Hepatocyte (in vitro differentiated cells): ENCODE measurements at places on chromosomes 3 and 15. TPM values are rescaled to one million over a fixed set of nuclear protein-coding genes. Genes with fewer than 3 reads are reported as not detected.
A peak's percentile ranks its signal among the peaks of the same experiment; 100 is the strongest.

Gene TLR9
- not detected in 2 replicates for total RNA-seq

Gene WWTR1
- 54.7 and 55.8 TPM in 2 replicates for total RNA-seq

Gene PLOD2
- 148 and 155 TPM in 2 replicates for total RNA-seq

Gene ROPN1
- not detected in 2 replicates for total RNA-seq

Gene OXSR1
- total RNA-seq: 30.7 TPM in 2 replicates

Gene GHSR
- not detected in 2 replicates for total RNA-seq

Gene DAZL
- 0.33 TPM in 1 of 2 replicates, not detected in the other for total RNA-seq

Gene RABL3
- total RNA-seq: 12.7 and 21.4 TPM in 2 replicates

Gene FETUB
- 5.7 and 7.2 TPM in 2 replicates for total RNA-seq

Gene ZNF80
- not detected in 2 replicates for total RNA-seq

Gene C2CD4A
- 0.12 and 0.13 TPM in 2 replicates for total RNA-seq

Gene ISLR
- 31.4 and 36.4 TPM in 2 replicates for total RNA-seq

Gene AADACL2
- 0.10 and 0.24 TPM in 2 replicates for total RNA-seq

DNA sequence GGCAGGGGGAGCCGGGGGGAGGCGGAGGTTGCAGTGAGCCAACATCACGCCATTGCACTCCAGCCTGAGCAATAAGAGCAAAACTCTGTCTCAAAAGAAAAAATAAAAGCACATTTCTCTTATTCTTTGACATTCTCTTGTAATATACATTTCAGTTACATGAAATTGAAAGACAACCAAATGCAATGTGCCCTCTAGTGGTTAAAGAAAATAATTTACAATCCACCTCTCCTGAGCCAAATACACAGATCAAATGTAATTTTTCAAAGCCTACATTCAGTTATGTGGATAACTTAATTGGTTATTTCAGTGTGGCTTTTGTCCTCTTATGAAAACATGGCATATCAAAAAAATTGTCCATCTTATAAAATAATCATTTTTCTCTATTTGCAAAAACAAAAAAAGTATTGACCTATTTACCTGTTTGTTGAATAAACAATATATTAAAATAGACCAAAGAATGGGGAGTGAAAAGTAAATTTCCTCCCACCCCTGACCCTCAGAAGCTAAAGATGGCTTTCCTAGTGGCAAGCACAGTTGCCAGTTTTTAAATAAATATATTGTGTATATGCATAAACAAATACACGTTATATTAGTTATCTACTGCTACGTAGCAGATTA lies 14.2 kb upstream of the U2SURP start:
- DNase-seq: peak; percentile 51

DNA sequence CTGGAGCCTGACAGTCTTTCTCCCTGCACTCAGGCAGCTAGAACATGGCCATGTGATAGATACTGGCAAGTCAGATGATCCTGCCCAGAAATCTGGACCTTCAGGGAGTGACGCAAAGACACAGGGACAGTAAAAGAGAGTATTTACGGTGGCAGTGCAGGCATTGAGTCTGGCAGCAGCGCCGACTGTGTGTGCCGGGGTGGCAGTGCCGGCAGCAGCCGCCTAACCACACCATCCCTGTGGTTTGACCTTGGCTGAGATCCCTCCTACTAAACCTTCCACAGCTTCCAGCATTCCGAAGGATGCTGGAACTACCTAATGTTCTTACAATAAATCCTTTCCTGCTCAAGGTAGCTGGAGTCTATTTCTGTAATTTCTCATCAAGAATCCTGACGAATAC lies 4.6 kb upstream of the TSPAN3 start:
- no peak for DNase-seq

GRCh38 chr3:58659051-58659675 lies 7.4 kb downstream of the FAM3D start:
- peak; percentile 63 for DNase-seq

DNA sequence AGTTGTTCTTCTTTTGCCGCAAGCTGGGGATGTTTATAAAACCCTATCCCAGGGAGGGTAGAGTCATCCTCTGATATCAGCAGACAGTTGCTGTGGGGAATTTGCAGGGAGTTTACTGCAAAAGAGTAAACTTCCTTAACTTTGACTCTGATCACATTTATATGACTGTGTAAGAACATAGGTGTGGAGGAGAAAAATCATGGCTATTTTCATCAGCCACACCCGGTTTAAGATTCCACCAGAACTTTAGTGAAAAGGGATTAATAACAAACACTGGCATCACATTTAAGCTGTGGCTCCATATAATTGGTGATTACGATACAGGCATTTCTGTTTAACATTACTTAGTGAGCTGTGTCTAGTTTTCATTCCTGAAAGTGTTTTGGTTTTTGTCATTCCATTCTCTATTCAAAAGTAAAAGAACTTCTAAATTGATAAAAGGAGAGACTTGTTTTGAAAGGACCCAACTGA lies 143.1 kb downstream of the MYLK start:
- DNase-seq: no peak

GRCh38 chr15:101652786-101653430 lies 727 bp upstream of the TM2D3 start:
- no peak for DNase-seq

GRCh38 chr3:105093371-105094252 lies 273.1 kb upstream of the ALCAM start:
- DNase-seq: no peak

- no peak for DNase-seq
Measured at GRCh38 chr3:40550167-40550566, 25.4 kb downstream of the ZNF621 start.

DNA sequence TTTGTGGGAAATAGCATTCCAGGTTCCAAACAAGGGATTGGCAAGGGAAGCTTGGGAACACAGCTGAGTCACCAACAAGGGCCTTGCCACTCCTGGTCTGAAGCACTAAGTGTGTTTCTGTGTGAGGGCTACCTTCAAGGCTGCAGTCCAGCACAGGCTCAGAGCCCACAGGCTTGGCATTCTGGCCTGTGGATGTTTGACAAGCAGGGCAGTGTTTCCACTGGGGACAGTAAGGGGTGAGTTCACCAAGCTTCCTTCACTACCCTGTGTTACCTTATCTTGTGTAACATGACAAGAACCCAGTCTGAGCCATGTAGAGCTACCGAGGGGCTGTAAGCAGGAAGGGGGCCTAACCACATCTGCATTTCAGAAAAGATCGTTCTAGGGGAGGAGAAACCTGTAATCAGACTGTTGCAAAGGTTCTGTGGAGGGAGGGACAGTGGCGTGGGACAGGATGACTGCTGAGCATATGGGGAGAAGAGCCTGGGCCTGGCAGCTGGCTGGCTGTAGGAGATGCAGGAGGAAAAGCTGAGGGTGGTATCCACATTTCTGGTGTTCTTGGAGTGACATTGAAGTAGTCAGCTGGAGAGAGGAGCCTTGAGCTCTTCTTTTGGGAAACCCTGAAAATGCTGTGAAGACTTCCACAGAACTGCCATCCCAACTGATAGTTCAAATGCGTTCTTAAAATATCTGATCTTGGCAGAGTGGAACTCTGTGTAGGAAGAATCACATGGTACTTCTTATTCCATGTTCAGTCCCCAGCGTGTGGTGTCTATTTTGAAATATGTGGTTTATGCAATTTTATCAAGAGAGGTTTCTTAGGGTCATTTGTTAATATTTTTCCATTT lies 61.3 kb downstream of the CTDSPL start:
- DNase-seq: no peak

DNA sequence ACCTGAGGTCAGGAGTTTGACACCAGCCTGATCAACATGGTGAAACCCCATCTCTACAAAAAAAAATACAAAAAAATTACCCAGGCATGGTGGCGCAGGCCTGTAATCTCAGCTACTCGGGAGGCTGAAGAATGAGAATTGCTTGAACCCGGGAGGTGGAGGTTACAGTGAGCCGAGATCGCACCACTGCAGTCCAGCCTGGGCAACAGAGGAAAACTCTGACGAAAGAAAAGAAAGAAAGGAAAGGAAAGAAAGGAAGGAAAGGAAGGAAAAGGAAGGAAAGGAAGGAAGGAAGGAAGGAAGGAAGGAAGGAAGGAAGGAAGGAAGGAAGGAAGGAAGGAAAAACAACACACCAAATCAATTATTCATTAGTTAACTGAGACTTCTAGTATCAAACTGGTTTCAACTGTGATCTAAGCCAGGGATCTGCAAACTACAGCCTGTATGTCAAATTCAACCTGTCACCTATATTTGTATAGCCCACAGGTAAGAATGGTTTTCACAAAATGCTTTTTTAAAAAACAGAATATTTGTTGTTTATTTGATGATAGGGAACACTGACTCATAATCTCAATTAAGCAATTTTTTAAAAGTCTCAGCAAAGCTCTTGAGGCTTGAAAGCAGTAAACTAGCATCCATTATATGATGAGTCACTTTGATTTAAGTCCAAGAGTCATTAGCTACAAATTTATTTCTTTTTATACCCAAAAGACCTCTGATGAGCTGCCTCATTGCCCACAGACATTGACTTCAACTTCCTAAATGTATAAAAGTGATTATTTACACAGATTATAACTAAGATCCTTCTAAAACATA lies 127.6 kb downstream of the TBL1XR1 start:
- no peak for DNase-seq

DNA sequence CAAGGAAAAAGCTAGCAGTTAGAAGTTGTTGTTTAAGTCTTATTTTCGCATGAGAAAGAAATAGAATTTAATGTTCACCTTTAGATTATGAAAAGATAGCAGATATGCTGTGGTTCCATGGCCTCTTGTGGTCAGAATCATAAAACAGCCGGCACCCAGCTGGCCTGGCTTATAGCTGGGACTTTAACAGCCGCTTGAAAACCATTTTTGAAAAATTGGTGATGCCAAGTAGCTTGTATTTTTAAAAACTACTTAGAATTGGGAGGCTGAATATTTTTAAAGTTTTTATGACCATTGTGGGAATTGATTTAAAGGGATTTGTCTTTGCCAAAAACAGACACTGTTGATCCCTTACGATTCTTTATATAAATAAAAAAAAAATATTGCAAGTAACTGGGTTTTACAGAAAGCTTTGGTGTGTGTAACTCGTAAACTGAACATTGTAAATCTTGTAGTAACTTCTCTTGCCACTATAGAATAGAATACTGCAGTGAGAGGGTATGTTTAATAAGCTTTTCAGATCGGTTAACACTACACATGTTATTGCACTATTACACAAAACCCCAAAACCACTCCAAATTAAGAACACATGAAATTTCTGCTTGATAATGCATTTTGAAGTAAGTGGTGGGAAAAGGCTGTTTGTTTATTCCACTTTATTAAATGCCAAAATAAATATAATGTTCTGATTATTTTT lies 6.6 kb downstream of the ARRDC4 start:
- DNase-seq: no peak

- DNase-seq: no peak
Measured at GRCh38 chr3:62553811-62554210, 180.5 kb upstream of the FEZF2 start.

DNA sequence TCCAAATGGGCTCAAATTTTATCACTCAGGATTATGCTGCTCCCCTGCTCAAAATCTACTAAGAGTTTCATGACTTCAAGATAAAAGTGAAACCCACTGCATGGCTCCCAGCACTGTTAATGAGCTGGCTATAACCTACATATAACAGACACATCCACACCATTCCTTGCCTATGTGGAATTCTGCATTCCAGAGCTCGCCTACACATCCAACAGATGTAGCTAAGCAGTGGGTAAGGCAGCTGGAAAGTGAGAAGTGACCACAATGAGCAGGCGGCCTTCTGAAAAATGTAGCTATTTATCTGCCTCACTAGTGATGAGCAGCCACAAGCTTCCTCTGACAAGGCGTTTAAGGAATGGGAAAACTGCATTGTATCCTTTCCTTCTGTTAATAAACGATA lies 92.0 kb upstream of the TRIM42 start:
- no peak for DNase-seq

DNA sequence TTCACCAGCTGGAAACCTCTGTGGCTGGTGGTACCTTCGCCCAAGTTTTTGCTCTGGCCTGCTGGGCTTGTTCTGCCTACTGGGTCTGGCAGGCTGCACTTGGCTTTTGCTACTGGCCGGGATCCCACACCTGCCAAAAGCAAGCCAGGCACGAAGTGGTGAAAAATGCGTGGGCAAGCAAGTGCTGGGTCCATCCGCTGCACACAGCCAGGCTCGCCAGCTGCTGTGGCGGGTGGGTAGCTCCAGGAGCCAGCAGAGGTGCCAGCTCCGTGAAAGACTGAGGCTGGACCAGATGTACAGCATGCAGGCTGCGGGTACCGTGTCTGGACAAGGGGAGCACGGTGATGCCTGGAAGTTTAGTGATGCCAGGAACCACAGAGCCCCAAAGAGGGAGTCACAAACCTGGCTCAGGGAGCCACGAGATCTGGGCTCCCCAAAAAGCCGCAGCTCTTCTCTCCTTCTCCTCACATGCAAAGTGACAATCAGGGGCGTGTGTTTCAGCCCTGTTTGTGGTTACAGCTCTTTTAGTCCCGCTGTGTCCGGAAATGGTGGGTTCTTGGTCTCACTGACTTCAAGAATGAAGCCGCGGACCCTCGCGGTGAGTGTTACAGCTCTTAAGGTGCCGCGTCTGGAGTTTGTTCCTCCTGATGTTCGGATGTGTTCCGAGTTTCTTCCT lies 1455.6 kb upstream of the GBE1 start:
- no peak for DNase-seq

GRCh38 chr3:52934630-52935530 lies 37.5 kb upstream of the STIMATE start:
- DNase-seq: peak; percentile 76

- DNase-seq: no peak
Measured at GRCh38 chr15:70560617-70561328, 202.6 kb downstream of the UACA start.

- DNase-seq: no peak
Measured at GRCh38 chr3:5006755-5007202, 27.5 kb downstream of the BHLHE40 start.

- DNase-seq: no peak
Measured at GRCh38 chr15:78880242-78880533, 7.5 kb downstream of the MORF4L1 start.

GRCh38 chr3:172522871-172523818 lies at the start of gene TNFSF10:
TSS of gene TNFSF10 (minus strand) at chr3:172523430. CDS start at chr3:172523384, 46 bp downstream.
- DNase-seq: peak; percentile 60

GRCh38 chr3:116045314-116045713 lies 400.0 kb downstream of the LSAMP start:
- no peak for DNase-seq

GRCh38 chr15:89662893-89663626 lies 7.8 kb upstream of the KIF7 start:
- peak; percentile 72 for DNase-seq

DNA sequence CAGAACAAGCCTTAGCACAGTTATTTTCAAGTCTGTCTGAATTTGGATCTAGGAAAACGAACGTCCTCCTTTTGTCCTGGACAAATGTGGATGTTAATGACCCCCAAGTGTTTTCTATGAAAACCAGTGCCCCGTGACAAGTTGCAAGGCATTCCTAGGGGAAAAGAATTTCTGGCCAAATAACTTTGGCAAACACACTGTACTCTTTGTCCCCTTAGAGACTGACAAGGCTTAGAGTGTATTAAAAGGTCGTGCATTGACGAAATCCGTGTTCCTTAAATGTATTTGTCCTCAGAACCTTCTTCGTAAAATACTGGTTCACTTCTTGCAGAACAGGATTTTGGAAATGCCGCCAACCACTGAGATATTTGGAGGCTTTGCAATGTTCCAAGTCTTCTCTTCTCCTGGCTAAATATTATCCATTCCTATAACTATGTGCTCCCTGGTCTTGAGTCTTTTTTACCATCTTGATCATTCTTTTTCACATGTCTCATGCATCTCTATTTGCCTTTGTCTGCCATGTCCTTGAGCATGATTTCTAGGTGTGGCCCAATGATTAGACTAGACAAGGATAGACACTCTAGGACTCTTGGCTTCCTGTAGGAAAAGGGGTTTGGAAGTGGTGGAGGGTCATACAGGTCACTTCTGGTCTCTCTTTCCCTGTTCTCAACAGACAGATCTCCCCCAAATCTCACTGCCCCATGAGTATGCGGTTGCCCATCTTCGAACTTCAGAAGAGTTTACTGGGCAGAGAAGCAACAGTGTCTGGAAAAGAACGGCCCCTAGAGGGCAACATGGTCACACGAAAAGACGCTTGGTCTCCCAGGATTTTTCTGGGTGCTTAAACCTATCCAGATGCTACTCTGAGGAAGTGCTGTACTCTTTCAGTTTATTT lies 117.5 kb downstream of the EDEM1 start:
- peak; percentile 76 for DNase-seq
